ENCODE measurements at places on chromosomes 4 and X.

DNA sequence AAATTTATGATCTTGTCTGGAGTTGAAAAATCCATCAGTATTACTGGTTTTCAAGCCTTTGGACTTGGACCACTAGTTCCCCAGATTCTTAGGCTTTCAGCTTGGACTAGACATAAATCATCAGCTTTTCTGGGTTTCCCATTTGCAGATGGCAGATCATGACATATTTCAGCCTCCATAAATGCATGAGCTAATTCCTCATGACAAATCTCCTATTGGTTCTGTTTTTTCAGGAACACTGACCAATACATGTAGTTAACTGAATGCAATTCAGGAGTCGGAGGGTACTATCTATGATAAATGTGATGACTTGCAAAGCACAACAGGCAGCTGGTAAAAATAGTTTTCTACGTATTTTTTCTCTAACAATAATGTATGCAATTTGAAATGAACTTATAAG is 635.6 kb downstream of the TRAM1L1 start:
- no peak for DNase-seq

DNA sequence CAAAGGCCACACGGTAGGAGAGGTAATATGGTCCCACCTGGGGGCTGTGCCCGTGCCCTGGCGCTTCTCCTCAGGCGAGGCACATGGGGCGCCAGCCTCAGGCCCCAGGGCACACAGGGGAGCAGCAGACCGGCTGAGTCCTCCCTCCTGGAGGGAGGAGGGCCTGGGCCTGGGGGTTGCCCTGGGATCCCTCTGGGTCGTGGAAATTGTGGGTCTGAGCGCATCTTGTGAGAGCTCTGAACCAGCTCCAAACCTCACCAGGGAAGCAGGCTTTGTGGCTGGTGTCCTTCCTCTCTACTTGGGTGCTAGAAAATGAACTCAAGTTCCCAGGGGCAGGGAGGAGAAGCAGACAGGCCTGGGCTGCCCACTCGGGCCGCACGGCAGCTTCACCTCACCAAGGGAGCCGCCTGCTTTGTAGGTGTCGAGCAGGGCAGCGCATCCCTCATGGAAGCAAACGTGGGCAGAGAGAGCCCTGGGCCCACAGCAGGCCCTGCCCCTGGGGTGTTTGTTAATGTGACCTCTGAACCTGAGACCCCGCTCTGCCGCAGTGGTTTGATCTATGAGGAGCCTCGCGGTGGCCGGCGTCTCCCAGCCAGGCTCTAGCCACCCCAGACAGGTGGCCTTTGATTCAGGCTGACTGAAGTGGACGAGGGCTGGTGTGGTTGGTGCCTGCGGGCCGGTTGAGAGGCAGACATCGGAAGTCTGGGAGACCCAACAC is 10.8 kb downstream of the HTRA3 start:
- no peak for DNase-seq

DNA sequence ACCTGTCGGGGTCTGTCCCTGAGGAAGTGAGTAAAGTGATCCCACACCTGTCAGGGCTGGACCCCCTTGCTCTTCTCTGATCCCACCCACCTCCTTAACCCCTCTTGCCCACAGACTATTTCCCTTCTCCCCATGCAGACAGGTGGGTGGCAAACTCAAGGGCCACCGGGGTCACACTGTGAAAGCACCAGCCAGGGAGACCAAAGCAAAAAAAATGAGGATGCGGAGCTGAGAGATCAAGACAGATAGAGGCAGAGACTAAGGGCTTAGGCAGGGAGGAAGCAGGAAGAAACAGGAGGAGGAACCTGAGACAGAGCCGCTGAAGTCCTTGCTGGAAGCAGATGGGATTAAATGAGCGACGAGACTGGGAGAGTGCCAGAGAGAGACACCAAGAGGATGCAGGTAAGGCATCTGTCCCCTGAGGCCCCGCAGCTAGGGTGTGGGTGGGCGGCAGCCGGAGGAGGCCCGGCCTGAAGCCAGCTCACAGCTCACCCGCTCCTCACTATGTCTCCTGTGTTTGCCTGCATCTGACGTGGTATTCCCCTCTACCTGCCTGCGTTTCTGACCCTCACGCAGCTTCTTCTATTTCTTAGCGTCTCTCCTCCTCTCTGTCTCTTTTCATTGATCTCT is 7.2 kb downstream of the TIMM17B start:
- no peak for DNase-seq

GRCh38 chr4:73685052-73685451 is 55.3 kb upstream of the CXCL8 start:
- no peak for DNase-seq

- no peak for DNase-seq
These were observed 17.8 kb upstream of the CXCL3 start for GRCh38 chr4:74056114-74056857.

DNA sequence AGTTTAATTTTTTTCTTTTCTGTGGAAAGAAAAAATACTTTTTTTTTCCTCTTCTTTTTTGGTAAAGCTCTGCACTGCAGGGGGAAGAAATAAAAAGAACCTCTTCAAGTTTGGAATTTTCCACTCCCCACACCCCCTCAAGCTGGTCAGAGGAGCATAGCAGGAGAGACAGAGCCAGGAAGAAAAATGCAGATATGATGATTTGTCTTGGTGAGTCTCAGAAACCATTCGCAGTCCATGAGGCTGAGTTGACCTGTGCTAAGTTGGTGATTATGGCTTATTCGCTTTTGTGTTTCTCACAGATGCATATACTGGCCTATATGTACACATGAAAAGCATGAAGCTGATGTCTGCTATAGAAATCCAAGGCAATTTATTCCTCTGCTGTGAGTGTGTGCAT is 205.9 kb downstream of the LDB2 start:
- no peak for DNase-seq

DNA sequence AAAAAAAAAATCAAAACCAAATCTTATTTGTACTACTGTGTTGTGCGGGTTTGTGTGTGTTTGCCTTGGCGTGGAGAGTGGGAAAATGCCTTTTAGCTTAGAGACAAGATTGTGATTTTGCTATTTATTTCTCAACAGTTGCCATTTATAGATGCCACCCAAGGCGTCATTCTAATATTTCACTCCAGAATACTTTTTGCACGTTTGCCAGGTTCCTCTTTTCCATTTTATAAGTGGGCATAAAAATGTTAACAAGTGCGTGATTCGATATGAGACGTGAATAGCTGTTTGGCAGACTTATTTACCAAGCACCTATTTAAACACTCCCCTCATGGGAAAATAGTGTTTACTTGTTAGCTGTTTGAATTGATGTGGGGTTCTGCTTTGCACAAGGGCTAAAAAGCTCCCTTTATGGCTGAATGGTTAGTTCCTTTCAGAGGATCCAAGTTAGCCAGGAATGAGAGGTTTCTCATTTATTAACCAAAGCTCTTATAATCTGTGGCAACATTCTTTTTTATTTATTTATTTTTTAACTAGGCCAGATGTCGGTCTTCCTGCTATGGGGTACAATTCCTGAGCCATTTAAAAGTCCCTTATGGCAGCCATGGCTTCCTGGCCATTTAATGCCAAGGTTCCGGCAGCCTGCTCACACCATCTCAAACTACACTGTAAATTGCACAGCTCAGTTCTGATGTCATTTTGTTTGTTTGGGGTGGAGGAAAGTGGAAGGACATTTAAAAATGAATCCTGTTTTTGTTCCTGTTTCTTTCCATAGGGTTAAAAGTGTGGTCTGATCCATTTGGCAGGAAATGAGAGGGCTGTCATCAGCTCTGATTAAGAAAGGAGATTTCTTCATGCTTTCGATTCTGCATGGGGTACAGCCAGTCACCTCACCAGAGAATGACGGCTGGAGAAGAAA is 14.6 kb downstream of the SMIM20 start:
- DNase-seq = no peak

All from effector CD8-positive, alpha-beta T cell (primary cell).